CD4-positive, alpha-beta T cell treated with Interleukin-17A for 4 hours (primary cell): ENCODE measurements at places on chromosomes 5 and 9.

DNA sequence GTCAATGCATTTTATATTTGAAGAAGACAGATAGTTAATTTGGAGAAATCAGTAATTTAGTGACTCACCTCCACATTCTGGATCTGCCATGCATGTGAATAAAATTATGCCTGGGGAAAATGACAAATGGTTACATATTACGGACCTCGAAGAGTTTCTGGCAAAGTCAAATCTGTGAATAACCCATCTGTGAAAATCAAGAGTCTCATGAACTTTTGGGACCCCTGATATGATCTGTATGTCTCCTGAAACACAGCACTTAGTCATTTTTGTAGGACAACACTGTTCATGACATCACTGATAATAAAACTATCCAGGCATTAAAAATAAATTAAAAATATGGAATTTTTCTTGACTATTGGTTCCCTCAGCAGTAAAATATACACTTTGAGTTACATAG, 584.5 kb downstream of the TLE4 start:
- DNase-seq = no peak

DNA sequence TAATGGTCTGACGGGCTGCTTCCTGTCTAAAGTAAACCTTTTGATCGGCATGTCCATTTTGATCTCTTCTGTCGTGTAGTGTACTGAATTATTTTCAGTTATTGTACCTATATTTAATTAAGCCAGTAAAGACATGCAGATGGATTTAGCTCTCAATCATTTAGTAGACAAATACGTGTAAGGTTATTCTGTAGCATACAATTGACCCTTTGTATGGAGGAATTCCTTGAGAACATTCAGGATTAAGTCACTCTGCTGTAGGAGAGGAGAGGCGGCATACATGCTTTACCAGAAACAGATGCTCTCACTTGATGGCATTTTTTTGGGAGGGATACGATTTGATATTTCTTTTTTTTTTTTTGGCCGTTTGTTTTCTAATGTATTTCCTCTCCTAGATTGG, 141.0 kb downstream of the PBX3 start:
- DNase-seq = no peak

DNA sequence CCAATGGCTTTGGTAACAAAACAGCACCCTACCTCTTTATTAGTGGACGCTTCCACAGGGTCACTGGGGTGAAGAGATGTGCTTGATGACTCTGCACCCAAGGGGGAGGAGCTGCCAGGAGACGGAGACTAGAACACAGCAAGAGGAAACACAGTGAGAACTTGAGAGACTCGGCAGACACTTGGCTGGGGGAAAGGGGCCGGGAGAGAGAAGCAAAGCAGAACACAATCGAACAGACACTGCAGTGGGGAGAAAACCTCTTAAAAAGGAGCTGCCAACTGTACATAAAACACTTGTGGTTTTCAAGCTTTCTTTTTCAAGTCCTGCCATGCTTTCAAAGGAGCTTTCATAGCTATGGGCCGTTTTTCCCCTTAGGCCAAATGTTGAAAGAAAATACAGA, 151.0 kb downstream of the ENTREP1 start:
- DNase-seq = peak; percentile 33

GRCh38 chr9:127660886-127661741, 45.7 kb upstream of the CFAP157 start:
- no peak for DNase-seq

GRCh38 chr9:33638391-33638915, 114.4 kb downstream of the ANKRD18B start:
- no peak for DNase-seq

DNA sequence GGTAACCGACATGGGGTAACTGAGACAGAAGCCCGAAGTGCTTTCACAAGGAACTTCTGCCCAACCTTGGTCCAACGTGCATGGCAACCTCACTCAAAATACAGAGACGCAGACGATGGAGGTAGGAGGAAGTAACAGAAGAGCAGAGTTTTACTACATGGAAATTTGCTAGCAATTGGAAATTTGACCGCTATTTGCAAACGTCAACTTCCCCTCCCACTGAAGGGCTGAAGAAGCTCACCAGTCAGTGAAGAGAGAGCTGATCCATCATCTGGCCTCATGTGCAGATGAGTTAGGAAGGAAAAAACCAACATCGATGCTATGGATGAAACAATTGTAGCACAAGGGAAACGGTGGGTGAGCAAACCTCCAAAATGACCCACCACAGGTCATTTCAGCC, 196.7 kb downstream of the RGS3 start:
- no peak for DNase-seq

GRCh38 chr9:127980060-127980705, 606 bp downstream of the EEIG1 start:
- DNase-seq = peak; percentile 78

GRCh38 chr5:77319117-77319804, 108.8 kb downstream of the PDE8B start:
- DNase-seq = no peak

DNA sequence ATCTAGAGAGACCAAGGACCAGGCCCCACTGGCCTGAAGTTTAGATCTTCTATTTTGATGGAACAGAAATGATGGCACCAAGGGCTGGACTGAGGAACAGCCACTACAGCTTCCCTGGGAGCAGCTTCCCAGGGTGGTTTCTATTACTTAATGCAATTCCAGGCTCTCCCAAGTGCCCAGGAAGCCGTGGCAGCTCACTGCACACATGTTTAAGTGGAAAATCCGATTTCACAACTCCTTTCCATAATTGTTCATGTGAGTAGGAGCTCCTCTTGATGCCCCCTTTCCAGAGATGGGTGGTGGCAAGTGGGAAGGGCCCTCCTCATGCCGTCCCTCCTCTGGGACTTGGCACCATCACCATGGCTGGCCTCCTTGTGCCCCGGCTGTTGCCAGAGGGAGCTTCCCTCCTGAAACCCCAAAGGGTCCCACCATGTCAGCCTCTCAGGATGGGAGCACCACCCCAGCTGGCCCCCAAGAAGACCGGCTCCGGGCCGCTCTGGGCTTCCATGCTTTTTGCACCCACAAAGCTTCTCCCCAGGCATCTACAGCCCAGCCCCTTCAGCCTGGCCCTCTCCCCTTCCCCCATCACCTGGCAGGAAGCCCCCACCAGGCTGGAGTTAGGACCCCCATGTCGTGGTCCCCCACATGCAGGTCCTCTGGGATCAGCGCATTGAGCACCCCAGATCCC, 9.1 kb upstream of the UBAC1 start:
- no peak for DNase-seq

GRCh38 chr5:155004138-155004744, 9.3 kb upstream of the KIF4B start:
- peak; percentile 23 for DNase-seq

- no peak for DNase-seq
Observed at GRCh38 chr9:21415493-21416267, 6.8 kb downstream of the IFNA8 start.

DNA sequence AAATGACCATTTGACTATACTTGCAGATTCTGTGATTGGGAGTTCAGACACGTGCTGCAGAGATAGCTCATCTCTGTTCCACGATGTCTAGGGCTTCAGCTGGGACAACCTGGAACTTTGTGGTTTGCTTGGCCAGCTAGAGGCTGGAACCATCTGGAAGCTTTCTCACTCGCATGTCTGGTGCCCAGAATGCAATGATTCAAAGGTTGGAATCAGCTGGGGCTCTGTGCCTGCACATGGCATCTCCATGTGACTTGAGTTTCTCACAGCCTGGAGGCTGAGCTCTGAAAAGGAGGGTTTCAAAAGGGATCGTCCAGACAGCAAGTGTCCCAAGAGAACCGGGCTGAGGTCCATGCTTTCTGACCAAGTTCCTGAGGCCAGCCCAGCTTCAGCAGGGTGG, 465.2 kb downstream of the GADD45G start:
- DNase-seq = no peak

DNA sequence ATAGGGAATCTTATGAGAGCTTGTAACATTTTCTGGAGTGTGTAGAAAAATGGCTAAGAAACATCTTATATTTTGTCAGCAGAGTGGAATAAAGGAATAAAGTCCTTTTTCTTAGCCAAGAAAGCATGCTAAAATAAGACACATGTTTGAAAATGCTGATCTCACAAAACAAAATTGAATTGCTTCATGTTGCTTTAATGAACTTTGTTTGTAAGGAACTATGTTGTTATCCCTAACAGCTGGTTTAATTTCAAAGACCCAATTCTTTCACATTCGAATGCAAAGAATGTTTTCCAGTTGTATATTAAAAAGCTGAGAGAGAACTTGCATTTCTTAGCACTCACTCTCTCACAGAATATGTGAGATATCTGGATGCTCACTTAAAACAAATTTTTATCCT, 107.6 kb downstream of the MUSK start:
- no peak for DNase-seq

- DNase-seq = peak; percentile 66
Observed at GRCh38 chr5:133930061-133930812, 38.2 kb downstream of the C5orf15 start.

- DNase-seq = peak; percentile 57
Observed at GRCh38 chr5:141512911-141513626, 24.2 kb downstream of the PCDHGC5 start.

- no peak for DNase-seq
Observed at GRCh38 chr5:107700481-107700880, 29.7 kb upstream of the EFNA5 start.

DNA sequence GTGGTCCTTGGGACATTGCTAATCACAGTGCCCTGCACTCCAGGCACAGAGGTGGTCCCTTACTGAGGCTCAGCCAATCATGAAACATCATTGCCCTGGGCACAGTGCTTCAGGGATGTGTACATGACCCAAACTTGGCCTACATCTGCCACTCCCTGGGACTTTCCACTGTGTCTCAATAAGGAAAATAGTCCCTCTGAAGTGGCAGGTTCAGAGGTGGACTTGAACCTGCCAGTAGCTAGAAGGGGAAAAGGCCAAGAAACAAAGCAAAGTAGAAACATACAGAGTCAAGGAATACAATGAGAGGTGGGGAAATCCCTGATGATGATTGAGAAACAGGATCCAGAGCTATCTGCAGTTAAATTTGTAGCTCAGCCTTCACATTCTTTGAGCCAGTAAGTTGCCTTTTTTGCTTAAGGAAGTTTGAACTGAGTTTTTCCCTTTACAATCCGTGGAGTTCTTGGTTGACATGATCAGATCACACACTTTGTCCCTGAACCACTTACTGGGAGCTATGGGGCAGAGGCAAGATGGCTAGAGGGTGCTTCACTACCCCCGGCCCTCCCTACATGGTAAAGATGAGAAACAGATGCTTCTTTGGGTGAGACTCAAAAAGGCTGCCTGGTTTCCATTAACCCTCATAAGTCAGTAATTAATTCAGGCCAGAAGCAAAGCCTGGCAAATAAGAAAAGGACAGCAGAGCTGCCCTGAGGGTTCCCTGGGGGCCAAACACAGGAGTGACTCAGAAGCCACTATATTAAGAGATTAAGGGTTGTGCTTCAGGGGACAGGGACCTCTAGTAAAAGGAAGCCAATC, 57.6 kb downstream of the SH3TC2 start:
- DNase-seq = no peak

- DNase-seq = no peak
Observed at GRCh38 chr9:27261517-27262211, 35.3 kb downstream of the EQTN start.

- no peak for DNase-seq
Observed at GRCh38 chr9:109986521-109986991, 206.6 kb downstream of the PALM2AKAP2 start.

GRCh38 chr5:151581812-151582583, 9.1 kb downstream of the FAT2 start:
- no peak for DNase-seq

- DNase-seq = no peak
Observed at GRCh38 chr9:124871156-124871561, 9.2 kb downstream of the ARPC5L start.

DNA sequence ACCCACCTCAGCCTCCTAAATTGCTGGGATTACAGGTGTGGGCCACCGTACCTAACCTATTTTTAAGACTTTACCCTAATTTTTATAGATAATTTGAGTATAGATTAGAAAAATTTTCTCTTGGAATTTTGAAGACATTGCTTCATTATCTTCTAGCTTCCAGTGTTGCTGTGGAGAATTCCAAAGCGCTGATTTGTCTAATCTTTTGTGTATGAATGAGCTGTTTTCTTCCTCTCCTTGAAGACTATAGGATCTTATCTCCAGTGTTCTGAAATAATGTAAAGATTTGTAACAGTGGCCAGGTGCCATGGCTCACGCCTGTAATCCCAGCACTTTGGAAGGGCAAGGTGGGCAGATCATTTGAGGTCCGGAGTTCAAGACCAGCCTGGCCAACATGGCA, 5.7 kb upstream of the SNX24 start:
- DNase-seq = no peak

GRCh38 chr5:442335-443238, at the start of gene EXOC3:
TSS of gene EXOC3 (plus strand) at chr5:443176. CDS start at chr5:446206, 3,030 bp downstream.
- DNase-seq = peak; percentile 80

- DNase-seq = no peak
Observed at GRCh38 chr9:130036099-130036498, 6.9 kb downstream of the FNBP1 start.

GRCh38 chr5:78795757-78796156, 147.2 kb upstream of the LHFPL2 start:
- DNase-seq = no peak
